ENCODE measurements at places on chromosomes 4 and X.

- DNase-seq, result no peak
These were observed 30.9 kb downstream of the RAI2 start for GRCh38 chrX:17830211-17830610.

DNA sequence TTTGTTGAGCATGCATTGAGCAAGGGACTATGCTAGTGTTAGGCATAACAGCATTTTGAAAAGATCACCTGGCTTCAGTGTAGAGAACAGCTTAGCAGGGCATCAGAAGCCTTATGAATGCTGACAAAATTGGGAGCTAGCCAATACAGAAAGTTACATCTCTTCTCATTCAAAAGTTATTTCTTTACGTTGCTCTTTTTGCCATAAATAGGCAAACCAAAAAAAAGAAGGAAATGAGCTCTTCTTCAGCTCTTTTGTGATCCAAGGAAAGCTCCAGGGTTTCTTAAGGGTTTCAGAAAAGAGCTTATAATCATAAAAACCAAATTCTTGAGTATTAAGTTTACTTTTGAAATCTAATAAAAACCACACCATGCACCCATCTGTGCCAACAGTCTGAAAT lies 35.2 kb upstream of the LNX1 start:
- DNase-seq, result no peak

- DNase-seq, result no peak
These were observed 16.4 kb downstream of the TMEM154 start for GRCh38 chr4:152663203-152664066.

DNA sequence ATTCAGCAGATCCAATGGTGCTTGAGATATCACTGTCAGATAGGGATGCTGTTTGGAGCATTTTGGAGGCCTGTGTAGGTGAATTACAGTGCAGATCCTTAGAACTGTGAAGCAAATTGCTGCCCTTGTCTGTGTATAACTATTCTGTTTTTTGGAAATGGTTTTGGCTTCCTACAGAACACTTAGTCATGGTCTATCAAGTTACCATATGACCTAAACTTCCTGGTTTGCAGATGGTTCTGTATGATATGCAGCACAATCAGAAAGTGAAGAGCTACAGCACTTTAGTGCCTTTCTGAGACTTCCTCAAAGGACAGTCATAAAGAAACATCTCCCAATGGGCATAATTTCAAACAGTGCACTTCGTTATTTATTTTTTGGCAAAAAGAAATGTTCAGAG lies 688.6 kb downstream of the SH3BGRL start:
- no peak for DNase-seq

DNA sequence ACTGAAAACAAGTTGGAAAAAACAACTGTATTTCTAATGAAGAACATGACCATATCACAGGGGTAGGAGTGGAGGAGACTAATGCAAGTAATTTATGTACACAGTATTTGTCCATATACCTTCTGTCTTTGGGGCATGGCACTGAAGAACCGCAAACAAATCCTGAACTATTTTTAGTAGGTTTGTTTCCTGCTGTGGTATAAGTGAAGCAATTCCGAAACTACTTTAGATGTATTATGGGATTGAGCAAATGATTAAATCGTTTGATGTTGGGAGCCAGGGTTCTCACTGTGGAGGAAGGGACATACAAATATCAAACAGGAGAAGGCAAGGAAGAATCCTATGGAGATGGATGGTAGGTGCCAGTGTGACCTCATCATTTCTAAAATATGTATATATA lies 18.9 kb upstream of the SH3KBP1 start:
- no peak for DNase-seq

- no peak for DNase-seq
These were observed 145.1 kb downstream of the CAMK2D start for GRCh38 chr4:113616443-113616842.

DNA sequence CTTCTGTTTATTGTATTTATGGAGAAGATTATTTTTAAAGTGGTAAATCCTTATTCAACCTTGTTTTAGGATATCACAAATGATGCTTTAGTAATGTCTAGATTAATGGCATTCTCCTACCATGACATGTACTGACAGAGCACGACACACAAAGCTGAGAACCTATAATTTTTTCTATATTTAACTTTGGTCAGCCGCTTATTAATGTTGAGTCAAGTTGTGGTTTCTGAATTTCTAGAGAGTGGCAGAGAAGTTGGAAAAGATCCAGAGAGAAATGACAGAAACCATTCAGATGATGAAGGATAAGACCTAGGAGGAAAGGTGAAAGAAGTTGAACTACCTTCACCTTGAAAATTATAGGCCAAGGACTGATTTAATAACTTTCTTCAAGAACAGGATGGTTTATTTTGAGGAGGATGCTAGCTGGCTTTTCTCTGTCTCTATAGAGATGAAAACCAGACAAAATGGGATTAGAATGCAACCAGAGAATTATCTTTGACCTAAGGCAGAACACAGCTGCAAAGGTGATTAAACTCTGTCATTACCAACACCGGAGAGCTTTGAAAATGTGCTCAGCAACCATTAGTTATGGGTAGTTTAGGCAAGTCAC lies 62.6 kb upstream of the TSPAN5 start:
- DNase-seq, result no peak

DNA sequence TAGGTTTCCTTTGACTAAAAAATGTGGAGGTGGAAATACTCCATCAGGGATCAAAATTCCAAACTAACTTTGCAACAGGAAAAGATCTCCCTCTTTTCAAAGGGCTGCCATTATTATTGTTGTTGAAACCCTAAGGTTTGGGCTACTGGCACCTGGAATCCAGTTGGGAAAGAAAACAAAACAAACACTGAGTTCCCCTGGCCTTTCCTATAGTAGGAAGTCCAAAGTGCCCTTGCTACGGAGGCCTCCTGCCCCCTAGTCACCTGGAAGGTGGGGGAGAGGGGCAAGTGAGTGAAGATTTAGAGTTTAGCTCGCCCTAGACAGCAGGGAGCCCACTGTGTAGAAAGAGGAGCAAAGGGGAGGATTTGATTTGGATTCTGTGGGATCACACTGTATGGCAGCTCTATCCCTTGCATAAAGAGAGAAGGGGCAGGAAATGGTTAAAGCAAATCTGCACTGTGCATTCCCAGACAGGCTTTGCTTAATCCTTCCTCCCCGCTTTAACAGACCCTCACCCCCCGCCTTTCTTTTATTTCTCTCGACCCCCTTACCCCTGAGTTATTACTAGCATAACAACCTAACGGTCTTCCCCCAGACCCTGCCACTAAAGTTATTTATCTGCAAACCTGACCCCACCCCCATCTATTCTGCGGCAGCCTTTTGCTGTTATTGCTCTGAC lies 627 bp upstream of the FAT4 start:
- DNase-seq, result no peak

DNA sequence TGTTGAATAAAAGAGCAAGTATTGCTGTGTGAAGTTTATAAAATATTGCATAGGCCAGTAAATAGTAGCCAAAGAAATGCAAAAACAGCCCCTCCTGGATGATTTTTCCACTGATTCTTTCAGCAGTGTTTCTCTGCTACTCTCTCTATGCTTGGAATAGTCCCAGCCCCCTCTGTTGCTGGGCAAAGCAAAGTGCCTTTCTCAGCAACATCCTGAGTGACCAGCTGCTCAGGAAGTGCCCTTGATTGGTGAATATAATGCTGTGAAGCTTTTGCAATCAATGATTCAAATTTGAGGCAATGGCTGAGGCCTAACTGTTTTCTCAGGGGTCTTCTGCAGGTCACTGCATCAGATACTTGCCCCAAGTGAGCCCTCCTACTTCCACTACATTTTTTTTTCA lies 656.7 kb downstream of the ZNF674 start:
- DNase-seq, result no peak

- DNase-seq, result no peak
These were observed 174.9 kb downstream of the FSTL5 start for GRCh38 chr4:161988946-161989345.

- no peak for DNase-seq
These were observed 181.0 kb downstream of the PALLD start for GRCh38 chr4:168677879-168678278.

- DNase-seq, result no peak
These were observed 424.2 kb downstream of the PDGFC start for GRCh38 chr4:156547439-156547838.

DNA sequence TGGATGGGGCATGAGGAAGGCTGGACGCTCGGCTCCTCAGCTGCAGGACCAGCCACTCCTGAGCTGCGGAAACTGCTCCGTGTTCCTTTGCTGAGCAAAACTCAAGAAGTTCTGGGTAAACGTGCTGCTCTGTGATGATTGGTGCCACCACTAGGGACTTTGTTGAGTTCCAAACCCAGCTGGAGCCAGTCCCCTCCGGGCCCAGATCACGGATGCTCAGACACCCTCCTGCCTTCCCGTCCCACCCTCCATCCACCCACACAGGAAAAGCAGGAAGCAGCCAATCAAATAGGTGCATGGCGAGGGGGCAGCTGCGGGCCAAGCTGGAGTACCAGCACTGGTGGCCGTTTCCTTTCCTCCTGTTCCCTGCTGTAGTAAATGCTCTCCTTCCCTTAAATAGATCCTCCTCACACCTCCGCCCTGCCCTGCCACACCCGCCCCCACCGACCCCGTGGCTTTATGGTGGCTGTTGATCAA lies 68.0 kb downstream of the ADRA2C start:
- no peak for DNase-seq

GRCh38 chrX:65476564-65476963 lies 58.0 kb downstream of the LAS1L start:
- no peak for DNase-seq

DNA sequence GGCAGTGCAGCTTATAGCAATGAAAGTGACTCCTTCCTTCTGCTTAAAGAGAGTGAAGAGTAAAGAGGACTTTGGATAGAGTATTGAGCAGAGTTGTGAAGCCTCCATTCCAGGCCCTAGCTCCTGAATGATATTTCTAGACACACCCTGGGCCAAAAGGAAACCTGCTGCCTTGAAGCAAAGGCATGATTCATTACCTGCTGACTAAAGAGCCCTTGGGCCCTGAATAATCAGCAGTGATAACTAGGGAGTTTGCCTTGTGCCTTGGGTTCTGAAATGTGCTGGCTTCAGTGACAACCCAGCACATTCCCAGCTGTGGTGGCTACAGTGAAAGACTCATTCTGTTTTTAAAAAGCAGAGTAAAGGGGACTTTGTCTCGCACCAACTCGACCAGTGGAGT lies 49.2 kb downstream of the STPG2 start:
- no peak for DNase-seq

- no peak for DNase-seq
These were observed 49.7 kb upstream of the KLHL8 start for GRCh38 chr4:87270144-87270543.

- no peak for DNase-seq
These were observed 254.7 kb downstream of the AFF2 start for GRCh38 chrX:148755111-148755510.

GRCh38 chrX:2654436-2655340 lies 36.4 kb upstream of the CD99 start:
- DNase-seq, result no peak

DNA sequence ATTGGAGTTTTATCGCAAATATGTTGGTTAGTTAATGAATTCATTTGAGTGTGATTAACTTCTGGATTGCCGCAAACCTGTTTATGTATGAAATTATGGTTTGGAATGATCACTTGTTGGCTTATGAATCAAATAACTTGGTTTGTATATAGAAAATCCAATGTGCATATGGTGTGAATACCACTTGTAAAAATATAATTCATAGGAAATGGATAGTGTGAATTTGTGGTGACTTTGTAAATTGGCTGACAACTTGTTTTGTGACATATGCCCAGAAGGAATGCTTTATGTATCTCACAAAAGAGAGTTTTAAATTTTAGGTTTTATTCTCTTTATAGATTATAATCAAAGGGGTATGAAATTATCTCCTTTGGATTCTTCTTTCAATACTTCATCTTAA lies 436.2 kb downstream of the EPHA5 start:
- DNase-seq, result no peak

GRCh38 chrX:126855839-126856524 lies 36.5 kb downstream of the PRR32 start:
- no peak for DNase-seq

GRCh38 chr4:140126261-140126660 lies 27.7 kb downstream of the MAML3 start:
- DNase-seq, result no peak

- DNase-seq, result no peak
These were observed 67.4 kb upstream of the GBA3 start for GRCh38 chr4:22625311-22625710.

DNA sequence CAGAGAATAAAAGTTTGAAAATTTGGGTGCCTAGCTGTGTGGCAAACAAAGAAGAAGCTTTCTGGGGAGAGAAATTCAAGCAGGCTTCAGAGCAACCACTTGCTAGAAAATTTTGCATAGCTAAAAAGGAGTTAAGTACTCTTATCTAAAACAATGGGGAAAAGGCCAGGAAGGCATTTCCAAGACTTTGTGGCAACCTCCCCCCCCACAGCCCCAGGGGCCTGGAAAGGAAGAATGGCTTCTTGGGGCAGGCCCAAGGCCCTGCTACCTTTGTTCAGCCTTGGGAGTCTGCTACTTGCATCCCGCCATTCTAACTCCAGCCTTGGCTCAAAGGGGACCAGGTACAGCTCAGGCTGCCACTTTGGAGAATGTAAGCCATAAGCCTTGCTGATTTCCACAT lies 102.2 kb downstream of the PTCHD1 start:
- no peak for DNase-seq

GRCh38 chrX:32868524-32868895 lies 342.8 kb downstream of the DMD start:
- no peak for DNase-seq

DNA sequence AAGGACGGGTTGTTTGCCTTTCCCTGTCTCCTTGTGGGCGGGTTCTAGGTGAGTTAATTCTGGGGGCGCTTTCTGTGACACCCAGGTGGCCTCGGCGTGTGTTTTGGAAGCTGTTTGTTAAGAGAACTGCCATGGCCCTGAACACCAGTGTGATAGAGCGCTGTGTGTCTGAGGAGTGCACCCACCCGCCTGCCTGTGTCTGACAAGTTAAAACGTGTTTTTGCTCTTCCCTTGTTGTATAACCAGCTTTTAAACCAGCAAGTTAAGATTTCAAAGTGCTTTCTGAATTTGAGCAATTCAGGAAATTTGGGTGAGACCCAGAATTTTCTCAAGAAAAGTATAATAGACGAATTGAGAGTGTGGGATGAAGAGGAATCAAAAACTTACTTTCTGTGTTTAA lies 55.2 kb upstream of the HGFAC start:
- no peak for DNase-seq

- no peak for DNase-seq
These were observed 161.6 kb upstream of the HCCS start for GRCh38 chrX:10949541-10949940.

GRCh38 chr4:173420801-173421200 lies 21.9 kb upstream of the SCRG1 start:
- DNase-seq, result no peak

DNA sequence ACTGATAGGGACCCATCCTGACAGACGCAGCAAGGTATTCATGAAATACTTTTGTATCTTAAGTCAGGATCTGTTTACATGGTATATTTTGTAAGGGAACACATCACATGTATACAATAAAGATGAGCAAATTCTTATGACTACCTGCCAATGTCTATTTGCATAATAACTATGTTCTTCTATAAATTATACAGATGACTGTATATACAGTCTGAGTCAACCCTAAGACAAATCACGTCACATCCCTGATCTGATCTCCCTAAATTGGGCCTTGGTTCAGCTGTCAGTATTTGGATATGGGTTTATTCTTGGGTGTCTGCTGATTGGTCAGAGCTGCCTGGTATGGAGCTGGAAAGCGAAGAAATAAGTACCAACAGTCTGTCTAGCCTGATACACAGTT lies 93.3 kb downstream of the SERPINA7 start:
- DNase-seq, result no peak
